ENCODE measurements at places on chromosomes 2 and 18.
A peak's percentile ranks its signal among the peaks of the same experiment; 100 is the strongest.

- DNase-seq = peak; percentile 89
Observed at GRCh38 chr2:159616286-159616701, at the start of gene BAZ2B. Gene BAZ2B (minus strand): TSS chr2:159616548. CDS start chr2:159478719, 137,829 bp downstream.

DNA sequence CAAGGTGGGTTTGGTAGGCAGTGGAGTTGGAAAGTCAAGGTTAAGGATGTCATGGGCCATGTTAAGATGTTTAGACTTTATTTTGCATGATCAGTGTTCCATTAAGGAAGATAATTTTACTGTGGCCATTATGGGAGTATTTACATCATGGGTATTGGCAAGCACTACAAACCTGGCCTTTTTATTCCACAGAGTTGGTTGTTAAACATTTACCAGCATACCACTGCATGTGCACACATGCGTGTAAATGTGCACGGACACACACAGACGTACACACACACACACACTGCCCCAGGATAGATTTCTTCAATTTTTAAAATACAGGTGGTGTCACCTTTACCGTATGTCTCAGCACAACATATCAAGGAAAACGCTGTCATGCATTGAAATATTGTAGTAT is 51.4 kb upstream of the ITGA6 start:
- no peak for DNase-seq

GRCh38 chr2:17030047-17030446 is 364.4 kb upstream of the CYRIA start:
- DNase-seq = no peak

DNA sequence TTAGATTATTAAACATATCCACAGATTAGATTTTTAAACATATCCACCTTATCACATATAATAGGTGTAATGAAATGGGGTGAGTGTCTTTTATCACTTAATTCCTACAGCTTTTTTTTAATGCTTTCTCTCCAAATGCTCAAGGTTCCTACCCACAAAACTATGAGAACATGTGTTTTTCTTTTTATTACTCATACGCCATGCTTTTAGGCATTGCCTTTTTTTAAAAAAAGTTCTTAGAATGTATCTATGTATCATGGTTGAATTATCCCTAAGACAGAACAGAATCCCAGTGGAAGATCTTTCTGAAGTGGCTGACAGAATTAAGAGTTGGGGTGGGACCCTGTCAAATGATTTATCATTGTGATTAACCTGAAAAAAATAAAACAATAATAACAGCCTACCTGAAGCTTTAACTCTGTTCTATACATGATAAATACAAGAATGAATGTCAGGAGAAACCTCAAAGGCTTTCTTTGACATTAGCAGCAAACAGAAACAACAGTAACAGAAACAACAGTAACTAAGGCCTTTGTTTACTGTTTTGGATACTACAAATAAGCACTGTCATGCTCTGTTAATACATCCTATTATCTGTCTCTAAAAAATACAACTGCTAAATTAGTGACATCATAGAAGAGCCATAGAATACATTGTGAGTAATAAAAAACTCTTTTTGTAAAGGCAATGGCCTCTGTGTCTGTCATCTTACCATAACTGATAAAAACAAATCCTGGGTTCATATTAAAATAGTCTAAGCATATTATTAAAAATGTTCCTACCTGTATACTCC is 4.1 kb upstream of the ZNF397 start:
- no peak for DNase-seq

GRCh38 chr2:85783796-85784195 is 30.0 kb downstream of the ATOH8 start:
- no peak for DNase-seq

DNA sequence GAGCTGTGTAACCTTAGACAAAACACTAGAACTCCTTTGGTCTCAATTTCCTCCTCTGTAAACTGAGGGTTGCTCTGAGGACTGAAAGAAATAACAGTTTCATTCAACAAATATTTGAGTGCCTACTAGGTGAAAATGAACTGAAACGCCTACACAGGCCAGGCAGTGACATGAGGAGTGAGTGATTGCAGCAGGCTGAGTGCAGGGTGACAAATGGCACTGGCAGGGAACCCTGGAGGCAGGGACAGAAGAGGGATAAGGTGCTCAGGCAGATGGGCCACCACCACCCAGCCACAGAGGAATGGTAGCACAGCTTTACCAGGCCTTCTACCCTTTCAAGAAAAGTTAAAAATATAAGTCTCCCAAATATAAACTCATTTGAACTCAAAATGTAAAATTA is 11.5 kb upstream of the RNU4ATAC start:
- no peak for DNase-seq

- DNase-seq = no peak
Observed at GRCh38 chr2:58921676-58922075, 680.6 kb upstream of the FANCL start.

GRCh38 chr2:63842149-63843061 is 709 bp downstream of the UGP2 start:
- DNase-seq = peak; percentile 88

GRCh38 chr2:217906798-217907197 is 96.0 kb downstream of the TNS1 start:
- no peak for DNase-seq

GRCh38 chr2:29663268-29663667 is 258.1 kb downstream of the ALK start:
- DNase-seq = peak; percentile 79

- no peak for DNase-seq
Observed at GRCh38 chr2:11777066-11777782, 30.8 kb downstream of the LPIN1 start.

- no peak for DNase-seq
Observed at GRCh38 chr2:95166065-95166763, 605 bp downstream of the ZNF2 start.

GRCh38 chr2:150142561-150142960 is 344.9 kb downstream of the RND3 start:
- DNase-seq = peak; percentile 81

DNA sequence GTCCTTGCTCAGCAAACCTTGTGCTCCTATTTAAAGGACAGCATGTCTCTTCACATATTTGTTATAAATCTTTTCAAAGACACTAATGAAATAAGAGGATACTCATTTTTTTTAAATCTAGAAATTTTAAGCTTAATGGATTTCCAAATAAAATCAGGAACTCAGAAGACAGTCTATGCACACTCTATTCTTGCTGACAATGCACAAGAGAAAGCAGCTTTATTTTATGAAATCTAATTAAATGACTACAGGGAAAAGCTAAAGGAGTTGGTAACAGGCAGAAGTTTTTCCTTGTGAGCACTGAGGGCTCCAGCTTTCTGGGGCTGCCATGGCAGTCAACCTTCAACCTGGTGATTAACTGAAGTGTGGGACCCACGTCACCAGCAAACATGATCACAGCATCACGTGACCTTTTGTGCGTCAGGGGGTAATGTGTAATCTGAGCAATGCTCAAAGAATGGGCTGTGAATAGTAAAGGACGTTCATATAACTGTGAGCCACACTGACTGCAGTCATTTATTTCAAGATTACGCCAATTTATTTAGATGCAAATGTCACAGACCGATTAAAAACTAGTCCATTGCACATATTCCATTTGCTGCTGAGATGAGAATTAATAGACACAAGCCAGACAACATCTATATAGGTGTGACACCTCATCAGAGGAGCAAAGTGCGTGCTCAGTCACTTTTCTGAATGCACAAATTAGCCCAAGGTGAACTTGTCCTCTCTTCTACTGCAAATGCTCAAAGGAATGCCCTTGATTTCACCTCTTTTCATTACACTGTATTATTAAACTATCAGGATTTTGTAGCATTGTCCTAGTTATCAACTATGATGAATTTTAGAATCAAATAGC is 11.6 kb upstream of the DNER start:
- DNase-seq = peak; percentile 95

DNA sequence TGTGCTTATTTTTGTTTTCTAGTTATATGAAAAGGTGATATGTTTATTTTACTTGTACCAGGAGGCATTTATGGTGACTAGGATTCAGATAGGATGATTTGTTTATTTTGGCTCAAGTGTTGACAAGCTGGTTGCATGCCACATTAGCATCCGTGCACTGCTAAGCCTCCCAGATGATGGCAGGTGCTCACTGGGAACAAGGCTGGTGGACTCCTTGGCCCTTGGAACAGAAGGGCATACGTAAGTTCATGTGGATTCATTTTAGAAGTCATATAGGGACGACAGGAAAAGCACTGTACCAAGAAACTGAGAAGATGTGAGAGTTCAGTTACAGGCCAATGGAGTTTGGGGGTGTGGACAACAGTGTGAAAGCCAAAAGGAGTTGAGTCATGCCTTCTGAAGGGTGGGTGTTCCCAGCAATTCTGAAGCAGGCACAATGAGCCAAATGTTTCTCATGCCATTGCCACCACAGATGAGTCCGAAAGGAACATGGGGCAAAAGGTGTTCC is 166.2 kb downstream of the PHLPP1 start:
- peak; percentile 97 for DNase-seq

GRCh38 chr2:223956300-223956699 is 963 bp upstream of the MRPL44 start:
- DNase-seq = no peak

GRCh38 chr18:7562491-7562890 is 4.6 kb upstream of the PTPRM start:
- no peak for DNase-seq

- no peak for DNase-seq
Observed at GRCh38 chr2:153606623-153607022, 128.1 kb upstream of the RPRM start.

GRCh38 chr2:178859730-178860129 is 52.5 kb upstream of the TTN start:
- DNase-seq = no peak

- DNase-seq = peak; percentile 55
Observed at GRCh38 chr2:227374158-227374557, 4.9 kb downstream of the TM4SF20 start.

DNA sequence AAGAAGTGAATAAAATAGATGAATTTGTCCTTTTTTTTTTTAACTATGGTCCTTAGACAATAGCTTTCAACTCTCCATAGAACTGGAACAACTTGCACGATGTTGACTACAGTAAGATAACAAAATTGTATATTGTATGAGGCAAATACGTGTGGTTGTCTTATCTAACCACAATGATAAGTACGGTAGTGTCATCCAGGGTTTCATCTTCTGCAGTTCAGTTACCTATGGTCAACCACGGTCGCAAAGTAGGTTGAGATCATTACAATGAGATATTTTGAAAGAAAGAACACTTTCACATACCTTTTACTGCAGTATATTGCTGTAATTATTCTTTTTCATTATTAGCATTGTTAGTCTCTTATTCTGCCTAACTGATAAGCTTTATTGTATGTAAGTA is 295.2 kb downstream of the PARD3B start:
- DNase-seq = no peak

- no peak for DNase-seq
Observed at GRCh38 chr2:23622466-23622865, 237.5 kb downstream of the KLHL29 start.

- DNase-seq = no peak
Observed at GRCh38 chr2:37190290-37190689, 1.8 kb upstream of the SULT6B1 start.

Measured in choroid plexus epithelial cell (primary cell).